SJCRH30 (cell line): ENCODE measurements at places on chromosomes 5 and 9. TPM values are rescaled to one million over a fixed set of nuclear protein-coding genes. Genes with fewer than 3 reads are reported as not detected.

The PFN3 gene
- total RNA-seq: not detected in 2 replicates

DNA sequence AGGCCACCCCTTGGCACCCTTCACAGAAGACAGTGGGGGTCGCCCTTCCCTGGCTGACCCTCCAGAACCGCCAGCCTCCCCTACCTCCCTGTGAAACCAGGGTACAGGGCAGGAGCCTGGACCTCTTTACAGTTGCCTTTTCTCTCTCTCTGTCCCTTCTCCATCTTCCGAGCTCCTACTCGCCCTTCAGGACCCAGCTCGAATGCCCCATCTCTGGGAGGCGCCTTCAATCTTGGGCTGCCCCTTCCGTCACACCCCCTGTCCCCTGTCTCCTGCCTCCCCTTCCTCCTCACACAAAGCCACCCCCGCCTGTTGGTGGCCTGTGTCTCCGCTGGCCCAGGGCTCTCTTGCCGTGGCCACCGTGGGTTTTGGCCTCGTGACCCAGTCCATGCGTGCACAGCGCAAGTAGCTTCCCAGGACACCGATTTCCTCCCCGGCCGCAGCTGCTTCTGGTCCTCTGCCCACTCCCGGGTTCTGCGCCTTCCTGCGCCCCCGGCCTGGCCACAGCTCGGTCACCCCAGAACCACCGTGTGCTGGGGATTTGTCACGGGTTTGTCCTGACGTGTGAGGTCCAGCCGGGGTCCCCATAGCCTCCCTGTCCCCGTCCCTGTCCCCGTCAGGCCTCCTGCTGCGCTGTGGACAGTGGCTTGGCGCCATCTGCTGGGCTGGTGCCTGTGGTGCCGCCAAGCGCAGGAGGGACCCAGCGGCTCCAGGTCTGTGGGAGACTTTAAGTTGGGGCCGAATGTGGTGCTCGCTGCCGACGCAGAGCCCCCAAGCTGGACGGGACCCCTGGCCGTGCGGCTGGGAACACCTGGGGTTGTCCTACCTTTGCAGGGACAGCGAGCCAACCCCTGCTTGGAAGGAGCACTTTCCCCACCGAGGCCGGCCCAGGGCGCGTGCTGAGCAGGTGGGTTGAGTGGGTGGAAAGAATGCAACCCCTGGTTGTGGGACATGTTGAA is 4.0 kb upstream of the TMEM250 start:
- no peak overlapping the region for H3K27ac ChIP-seq
- H3K27me3 ChIP-seq: peaks cover 3% of the 10 kb centered on the region; the same call in 1 of the 2 replicates
- DNase-seq: peak; percentile 63
- H3K4me3 ChIP-seq: no peak overlapping the region
- no peaks in the 10 kb centered on the region for H3K36me3 ChIP-seq

GRCh38 chr5:57566914-57567313 is 84.3 kb upstream of the ACTBL2 start:
- no peak overlapping the region for H3K27ac ChIP-seq
- H3K4me1 ChIP-seq: no peaks in the 10 kb centered on the region
- H3K27me3 ChIP-seq: no peaks in the 10 kb centered on the region
- no peak for DNase-seq
- H3K36me3 ChIP-seq: no peaks in the 10 kb centered on the region

The OSTF1 gene
- 49.2 and 49.6 TPM in 2 replicates for total RNA-seq

DNA sequence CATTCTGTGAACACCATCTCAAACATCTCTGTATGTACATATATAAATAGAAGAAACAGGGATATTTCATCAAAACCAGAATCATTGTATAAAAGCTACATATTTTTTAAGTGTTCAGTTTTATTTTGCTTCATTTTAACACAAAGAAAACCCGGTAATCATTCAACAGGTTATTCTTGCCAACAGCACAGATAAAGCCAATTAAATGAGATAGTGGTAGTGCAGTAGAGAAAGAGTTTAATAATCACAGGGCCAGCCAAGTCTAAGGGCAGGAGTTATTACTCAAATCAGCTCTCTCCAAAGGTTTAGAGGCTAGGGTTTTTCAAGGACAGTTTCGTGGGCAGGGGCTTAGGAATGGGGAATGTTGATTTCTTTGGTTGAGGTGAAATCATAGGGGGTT is 261.0 kb upstream of the KIF2A start:
- H3K27ac ChIP-seq: no peak overlapping the region
- DNase-seq: no peak
- no peaks in the 10 kb centered on the region for H3K36me3 ChIP-seq

The ERCC6L2 gene
- 62.2 and 77.7 TPM in 2 replicates for total RNA-seq

DNA sequence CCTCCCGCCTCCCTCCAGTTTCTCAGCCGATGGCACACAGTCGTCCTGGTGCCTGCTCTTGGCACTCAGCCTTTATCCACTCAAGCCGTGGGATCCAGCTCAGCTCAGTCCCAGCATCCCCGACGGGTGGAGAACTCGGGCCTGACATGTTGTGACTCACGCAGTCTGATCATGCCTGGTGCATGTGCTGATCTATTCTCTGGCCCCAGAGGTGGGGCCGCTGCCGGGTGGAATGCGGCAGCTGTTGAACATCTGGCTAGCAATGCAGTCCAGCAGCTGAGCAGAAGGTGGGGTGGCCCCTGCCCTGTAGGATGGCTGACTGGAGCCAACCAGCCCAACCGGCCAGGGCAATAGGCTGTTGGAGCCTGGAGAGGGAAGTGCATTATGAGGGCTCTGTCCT is 1.7 kb upstream of the AIF1L start:
- H3K27ac ChIP-seq: no peak overlapping the region
- peaks cover 42% of the 10 kb centered on the region for H3K27me3 ChIP-seq
- no peak for DNase-seq
- H3K4me1 ChIP-seq: peaks cover 22% of the 10 kb centered on the region
- no peaks in the 10 kb centered on the region for H3K36me3 ChIP-seq
- H3K4me3 ChIP-seq: no peak overlapping the region

The IFNA2 gene
- total RNA-seq: not detected in 2 replicates

- H3K4me1 ChIP-seq: no peaks in the 10 kb centered on the region
- peak; percentile 4 for DNase-seq
- no peak within 1 kb of the TSS for H3K4me3 ChIP-seq
- H3K36me3 ChIP-seq: peaks cover 11% of the 10 kb centered on the region
Observed at GRCh38 chr5:62578540-62578939, at the start of gene LRRC70. TSS of gene LRRC70 (plus strand) at chr5:62578819. CDS start at chr5:62579439, 620 bp downstream.

The IFNA13 gene
- not detected in 2 replicates for total RNA-seq

- no peak for DNase-seq
- H3K4me3 ChIP-seq: no peak overlapping the region
- peaks cover 11% of the 10 kb centered on the region for H3K4me1 ChIP-seq
- H3K36me3 ChIP-seq: peaks cover 95% of the 10 kb centered on the region
- no peaks in the 10 kb centered on the region for H3K27me3 ChIP-seq
- no peak overlapping the region for H3K27ac ChIP-seq
Observed at GRCh38 chr5:173321886-173322285, 6.3 kb downstream of the STC2 start.
